Pons (tissue), 1 donor: ENCODE measurements at places on chromosomes 1 and 21.
A peak's percentile ranks its signal among the peaks of the same experiment; 100 is the strongest.

GRCh38 chr1:85327759-85328158 lies 51.3 kb upstream of the BCL10 start:
- no peak for DNase-seq

- DNase-seq, result no peak
Measured at GRCh38 chr1:53291574-53291973, 36.3 kb downstream of the LRP8 start.

DNA sequence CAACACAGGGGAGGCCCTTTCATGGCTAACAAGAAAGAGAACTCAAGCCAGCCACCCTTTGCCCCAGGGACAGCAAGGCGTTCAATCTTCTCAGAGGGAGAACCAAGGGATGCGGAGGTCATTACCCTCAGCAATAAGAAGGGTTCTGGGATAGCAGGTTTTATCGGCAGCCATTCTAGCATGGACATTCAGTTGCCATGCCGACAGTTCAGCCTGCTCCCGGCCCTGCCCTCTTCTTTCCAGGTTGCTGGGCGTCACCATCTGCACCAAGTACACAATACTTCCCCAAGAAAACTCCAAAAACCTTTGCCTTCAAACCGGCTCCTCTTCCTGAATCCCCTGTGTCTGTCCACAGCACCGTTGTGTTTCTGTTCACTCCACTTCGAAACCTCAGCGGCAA lies 47.1 kb downstream of the SYT2 start:
- DNase-seq, result no peak

DNA sequence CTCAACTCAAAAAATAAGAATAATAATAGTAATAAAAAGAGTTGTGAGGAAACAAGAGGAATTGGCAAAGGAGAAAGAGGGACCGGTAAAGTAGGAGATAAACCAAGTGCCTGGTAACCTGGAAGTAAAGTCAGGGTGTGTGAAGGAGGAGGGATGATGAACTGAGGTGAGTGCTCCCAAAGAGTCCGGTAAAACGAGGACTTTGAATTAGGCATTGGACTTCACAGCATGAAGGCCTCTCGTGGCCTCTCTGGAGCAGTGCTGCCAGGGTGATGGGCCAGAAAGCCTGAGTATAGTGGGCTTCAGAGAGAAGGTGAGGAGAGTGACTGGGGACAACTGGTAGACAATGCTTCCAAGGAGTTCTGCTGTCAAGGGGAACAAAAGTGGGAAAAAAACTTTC lies 17.6 kb downstream of the RPL11 start:
- DNase-seq, result no peak

GRCh38 chr1:64042331-64043100 lies 160.9 kb upstream of the UBE2U start:
- peak; percentile 30 for DNase-seq

DNA sequence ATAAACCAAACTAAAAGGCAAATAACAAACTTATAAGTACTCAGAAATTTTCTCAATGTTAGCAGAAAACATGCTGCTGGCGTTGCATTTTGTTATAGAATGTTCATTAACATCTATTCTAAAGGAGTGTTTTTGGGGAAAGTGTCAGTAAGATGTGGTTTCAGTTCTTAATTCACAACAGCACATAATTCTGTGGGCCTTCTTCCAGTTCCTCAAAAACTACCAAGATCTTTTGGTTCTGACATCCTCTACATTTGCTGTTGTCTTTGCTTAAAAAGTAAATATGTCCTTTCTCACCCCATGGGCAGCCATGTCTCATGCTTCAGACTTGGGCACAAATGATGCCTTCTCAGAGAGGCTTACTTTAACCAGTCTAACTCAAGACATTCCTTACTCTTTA lies 152.5 kb downstream of the CDC7 start:
- DNase-seq, result no peak

DNA sequence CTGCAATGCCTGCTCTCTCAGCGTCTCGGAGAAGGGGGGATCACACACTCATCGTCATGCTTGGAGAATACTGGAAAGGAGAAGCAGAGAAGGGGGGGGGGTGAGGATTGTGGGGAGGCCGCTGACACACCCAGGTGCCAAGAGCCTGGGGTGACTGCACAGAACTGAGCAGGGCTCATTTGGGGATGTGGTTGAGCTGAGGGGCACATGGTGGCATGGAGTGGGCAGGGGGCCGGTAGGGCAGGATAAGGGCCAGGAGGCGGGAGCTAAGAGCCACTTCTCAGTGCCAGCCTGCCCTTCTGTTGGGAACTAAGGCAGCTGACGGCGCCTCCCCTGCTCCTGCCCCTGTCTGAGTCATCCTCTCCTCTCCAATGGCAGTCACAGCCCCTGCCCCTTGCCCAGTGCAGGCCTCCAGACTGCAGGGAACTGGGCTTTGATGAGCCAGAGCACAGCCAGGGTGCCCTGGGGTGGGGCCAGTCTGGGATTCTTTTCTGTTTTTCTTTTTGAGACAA lies 27.2 kb downstream of the MRPL37 start:
- DNase-seq, result no peak

GRCh38 chr1:201711811-201712210 lies 117.1 kb upstream of the IPO9 start:
- no peak for DNase-seq

- no peak for DNase-seq
Measured at GRCh38 chr1:106978477-106979322, 77.8 kb upstream of the PRMT6 start.

DNA sequence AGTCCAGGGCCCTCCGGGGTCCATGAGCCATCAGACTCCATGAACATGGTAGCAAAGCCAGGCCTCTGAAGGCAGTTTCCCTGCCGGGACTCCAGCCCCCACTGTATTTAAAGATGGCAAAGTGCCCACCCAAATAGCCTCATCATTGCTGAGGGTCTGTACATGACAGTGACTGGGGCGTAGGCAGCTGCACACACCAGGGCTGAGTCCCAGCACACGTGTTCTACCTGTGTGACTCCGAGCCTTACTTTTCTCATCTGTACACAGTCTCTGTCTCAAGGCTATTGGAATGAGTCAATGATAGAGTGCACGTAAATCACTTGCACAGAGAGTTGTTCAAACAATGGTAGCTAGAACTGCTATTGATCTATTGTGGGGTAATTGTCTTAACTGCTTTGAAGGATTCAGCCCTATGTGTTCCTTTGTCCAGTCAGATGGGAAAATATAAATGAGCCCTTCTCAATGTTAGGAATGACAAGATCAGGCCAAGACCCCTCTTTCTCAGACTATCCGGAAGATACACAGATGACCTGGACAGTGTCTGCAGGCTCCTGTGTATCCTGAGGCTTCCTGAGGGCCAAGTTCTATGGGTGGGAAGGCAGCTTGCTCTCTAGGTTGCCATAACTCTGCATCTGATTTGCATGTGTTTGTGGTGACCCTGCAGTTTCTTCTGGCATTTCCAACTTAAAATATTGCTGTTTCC lies 48.9 kb downstream of the RASSF5 start:
- no peak for DNase-seq

DNA sequence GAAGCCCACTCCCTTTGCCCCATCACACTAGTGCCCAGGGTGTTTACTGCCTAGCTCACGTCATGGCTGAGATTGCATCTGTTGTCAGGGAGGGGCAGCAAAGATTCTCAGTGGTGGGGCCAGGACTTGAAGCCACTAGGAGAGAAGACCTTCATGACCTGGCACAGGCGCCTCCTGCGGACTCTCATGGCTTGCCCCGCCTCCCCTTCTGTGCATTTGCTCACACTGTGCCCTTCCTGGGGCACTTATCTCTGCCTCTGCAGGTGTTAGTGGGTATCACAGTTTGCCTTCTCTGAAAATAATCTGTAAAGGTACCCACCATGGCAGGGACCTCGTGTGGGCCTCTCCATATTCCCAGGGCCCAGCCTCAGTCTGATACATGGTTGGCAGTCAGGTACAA lies 20.1 kb downstream of the PTPRU start:
- no peak for DNase-seq

DNA sequence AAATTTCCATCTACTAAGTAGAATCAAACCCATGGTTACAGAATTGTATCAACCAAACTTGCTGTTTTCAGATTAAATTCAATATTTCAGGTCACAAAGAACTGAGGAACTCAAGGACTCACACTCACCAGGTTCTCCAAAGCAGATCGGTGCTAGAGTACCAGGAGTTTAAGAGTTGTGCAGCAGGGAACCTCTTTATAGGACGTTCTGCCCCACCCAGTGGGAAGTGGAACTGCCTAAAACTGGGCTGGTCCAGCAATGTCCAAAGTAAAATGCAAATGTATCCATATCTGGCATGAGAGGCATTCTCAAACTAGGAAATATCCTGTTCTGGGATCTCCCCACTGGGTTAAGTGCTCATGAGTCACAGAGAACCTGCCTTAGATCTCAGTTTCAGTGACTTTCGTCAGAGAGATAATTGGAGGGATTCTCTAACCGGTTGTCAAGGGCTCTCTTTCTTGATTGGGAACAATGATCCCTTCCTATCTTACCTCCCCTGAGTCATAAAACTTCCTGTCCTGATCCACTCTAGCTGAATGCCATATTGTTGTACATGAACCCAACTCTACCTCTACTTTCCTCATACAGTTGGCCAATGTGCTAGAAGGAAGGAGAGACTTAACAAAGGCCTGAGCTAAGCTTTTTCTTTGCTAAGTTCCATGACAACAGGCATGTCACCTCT lies at the start of gene SPRR2D:
Gene SPRR2D, minus strand, starts transcription at position 171 of the 682 bp plus-strand sequence. CDS start 774 bp downstream, outside the sequence.
- no peak for DNase-seq

DNA sequence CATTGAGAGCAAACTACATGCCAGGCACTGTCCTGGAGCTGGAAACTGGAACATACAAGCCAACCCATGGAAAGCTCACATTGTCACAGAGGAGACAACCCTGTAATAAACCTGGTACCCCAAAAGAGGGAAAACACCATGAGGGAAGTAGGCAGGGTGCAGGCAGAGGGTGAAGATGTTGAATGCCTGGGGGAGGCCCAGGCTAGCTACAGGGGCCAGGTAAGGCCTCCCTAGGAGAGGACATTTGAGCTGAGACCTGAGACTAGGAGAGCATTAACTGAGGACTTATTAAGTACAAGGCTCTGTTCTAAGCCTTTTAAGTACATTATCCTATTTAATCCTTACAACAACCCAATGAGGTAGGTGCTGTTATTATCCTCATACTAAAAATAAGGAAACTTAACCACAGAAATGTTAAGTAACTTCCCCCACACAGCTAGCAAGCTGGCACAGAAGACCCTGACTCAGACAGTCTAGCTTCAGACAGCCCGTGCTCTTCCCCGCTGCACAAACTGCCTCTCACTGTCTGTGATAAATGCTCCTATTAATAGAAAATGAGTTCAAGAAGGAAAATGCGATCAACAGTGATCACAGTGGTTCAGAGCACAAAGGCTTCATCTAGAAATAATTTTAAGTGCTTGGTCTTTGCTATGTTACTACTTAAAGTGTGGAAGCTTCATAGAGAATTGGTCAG lies 41.8 kb downstream of the ZNF281 start:
- peak; percentile 78 for DNase-seq

DNA sequence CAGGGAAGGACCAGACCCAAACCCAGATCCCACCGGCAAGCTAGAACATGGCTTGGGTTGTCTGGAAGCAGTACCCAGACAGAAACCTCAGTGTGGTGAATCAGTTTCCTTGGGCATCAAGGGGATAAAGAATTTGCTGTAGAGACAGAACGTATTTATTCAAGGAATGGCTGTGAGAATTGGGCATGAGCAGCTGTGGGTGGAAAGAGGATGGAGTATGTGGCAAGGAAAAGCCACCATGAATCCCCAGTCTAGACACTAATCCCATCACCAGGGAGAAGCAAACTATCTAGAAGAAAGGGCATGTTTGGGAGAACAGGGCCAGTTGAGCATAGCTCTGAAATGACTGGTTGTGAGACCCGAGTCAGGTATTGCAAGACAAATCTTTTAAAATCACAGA lies 109.2 kb downstream of the TOMM20 start:
- no peak for DNase-seq

GRCh38 chr1:184843732-184844495 lies 89.3 kb upstream of the EDEM3 start:
- no peak for DNase-seq

DNA sequence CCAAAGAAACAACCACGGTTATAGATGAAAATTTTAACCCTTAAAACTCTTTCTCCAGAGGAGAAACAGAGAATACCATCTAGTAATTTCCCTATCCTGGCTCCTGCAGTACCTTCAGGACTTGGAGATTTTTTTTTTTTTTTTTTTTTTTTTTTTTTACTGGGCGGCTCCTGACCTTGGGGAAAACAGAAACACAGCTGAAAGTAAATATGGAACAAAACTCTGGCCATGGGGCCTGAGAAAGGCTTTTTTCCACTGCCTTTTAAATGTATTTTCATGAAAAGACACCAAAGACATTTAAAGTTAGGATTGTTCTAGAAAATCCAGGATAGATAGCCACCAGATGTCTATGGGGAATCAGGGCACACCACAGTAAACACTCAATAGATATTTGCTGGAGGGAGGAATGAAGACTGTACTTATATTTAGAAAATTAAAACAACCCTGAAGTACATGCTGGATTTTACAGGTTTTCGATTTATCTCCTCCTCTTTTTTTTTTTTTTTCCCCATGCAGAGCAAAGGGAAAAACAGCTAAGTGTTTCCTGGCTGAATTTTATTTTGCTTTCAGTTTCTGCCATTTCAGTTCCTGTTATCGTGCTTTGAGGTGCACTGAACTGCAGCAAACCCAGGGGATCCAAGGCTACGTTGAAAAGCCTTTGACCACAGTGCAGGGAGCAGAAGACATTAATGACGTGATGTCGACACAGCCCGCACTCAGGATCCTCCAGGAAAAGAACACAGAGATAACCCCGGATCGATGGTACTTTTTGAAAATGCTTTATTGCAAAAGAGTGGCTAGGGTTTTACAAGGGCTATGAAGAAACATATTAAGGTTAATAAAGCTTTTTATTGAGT lies 35.7 kb upstream of the CNN3 start:
- DNase-seq, result peak; percentile 37

- no peak for DNase-seq
Measured at GRCh38 chr1:172004671-172005070, 163.4 kb downstream of the DNM3 start.

DNA sequence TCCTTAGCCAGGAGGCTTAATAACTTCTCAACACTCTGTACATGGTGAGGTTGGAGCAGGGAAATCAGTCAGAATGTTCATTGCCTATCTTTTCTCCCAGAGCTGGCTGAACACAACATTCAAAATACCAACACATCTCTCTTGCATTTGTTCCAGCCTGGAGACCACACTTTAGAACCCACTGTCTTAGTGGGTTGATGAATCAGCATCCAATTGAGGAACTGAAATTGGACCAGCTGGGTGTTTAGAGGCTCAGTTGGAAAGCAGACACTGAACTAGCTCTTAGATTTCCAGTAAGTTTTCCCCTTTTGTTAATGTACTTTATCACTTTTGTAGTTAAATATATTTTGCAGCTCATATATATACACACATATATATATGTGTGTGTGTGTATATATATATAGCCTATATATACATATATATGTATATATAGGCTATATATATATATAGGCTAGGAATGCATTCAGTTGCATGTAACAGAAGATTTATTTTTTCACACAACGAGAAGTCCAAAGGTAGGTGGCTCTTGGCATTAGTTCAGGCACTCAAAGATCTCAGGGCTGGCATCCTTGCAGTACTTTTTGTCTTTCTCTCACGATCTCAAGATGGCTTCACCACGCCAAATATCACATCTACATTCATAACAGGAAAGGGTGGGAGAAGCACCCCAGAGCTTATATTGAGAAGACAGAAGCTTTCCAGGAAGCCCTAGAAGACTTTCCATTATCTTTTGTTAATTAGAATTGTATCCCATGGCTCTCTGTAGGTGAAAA lies 35.0 kb upstream of the HUNK start:
- DNase-seq, result peak; percentile 68
